Activated naive CD4-positive, alpha-beta T cell treated with anti-CD3 and anti-CD28 coated beads, Interleukin-2, amount 10 ng/mL, durations not matched to agents 7 days and 5 days (primary cell): ENCODE measurements at places on chromosomes 5 and 9.

- no peak for DNase-seq
Observed at GRCh38 chr9:35618325-35618727, at the start of gene CD72. Gene CD72 (minus strand): TSS chr9:35618413. CDS start chr9:35618303, 110 bp downstream.

DNA sequence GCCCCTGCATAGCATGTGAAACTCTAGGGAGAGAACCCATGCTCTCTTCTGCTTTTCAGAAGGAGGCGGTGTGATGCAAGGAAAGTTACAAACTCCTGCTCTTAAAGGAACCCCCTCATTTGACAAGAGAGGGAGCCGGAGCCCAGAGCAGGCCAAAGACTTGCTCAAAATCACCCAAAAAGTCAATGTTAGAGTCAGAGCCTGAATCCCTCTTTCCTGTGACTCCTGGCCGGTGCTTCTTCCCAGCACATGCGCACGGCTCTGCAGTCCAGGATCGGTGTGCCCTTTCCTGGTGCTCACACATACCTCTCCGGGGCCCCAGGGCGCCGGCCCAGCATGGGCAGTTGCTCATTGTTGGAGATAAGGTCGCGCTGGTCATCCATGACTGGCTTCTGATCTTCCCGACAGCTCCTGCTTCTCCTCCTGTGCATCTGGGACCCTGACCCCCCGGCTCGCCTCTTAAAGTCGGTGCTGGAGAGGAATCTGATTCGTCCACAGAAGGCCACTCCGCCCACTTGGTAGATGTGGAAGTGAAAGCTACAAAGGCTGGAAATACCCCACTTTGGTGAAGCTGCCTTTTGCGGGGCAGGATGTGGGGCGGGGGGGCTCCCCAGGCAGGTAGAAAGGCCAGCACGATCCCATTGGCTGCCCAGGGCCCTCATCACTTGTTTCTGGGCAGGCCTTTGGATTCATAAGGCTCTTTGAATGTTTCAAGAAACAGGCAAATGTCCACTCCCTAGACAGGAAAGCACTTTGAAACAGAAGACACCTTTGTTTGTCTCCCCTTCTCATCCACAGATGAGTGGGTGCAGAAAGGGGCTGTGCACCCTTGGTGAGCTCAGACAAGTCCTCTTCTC, at the start of gene CD74:
Gene CD74 (minus strand): TSS at position 592 of the 857 bp plus-strand sequence. CDS start 161 bp downstream, at position 431.
- DNase-seq: peak; percentile 97

DNA sequence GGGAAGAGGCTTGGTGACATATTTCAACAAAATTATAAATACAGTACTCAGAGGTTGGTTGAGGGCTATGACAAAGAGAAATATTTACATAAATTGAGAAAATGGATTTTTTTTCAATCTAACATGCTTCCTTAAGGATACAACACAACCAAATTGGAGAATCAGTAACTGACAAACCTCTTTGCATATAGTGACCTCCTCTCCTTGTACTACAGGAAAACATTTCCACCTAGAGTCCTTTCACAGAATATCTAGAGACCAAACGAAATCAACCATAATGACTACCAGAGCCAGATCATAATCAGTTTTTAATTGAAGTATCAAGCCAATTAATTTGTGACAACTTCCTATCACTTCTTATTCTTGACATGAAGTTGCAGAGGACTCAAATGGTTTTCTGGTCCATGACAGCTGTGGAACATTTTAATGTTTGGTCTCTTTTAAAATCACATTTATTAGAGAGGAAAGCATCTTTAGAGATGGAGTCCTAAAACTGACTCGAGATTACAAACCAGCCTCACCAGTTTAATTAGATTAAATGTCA, 1636.5 kb upstream of the C9orf72 start:
- DNase-seq: no peak

- DNase-seq: no peak
Observed at GRCh38 chr5:84242286-84242685, 142.4 kb downstream of the EDIL3 start.

DNA sequence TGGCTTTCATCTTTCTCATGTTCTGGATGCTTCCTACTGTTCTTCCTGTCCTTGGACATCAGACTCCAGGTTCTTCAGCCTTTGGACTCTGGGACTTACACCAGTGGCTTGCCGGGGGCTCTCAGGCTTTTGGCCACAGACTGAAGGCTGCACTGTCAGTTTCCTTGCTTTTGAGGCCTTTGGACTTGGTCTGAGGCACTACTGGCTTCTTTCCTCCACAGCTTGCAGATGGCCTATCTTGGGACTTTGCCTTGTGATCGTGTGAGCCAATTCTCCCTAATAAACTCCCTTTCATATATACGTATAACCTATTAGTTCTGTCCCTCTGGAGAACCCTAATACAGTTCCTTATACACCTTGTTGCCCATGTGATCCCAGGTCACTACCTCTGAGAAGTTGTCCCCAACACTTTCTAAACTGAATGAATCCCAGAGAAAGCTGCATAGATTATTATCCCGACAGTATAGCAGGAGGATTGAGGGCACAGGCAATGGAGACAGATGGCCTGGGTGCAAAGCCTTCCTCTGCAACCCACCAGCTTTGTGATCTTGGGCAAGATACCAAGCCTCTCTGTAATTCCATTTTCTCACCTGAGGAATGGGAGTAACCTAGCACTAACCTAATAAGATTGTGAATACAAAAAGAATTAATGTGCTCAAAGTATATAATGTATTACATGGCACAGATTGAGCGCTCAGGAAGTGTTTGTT, 449.6 kb upstream of the BRINP1 start:
- DNase-seq: no peak

- DNase-seq: no peak
Observed at GRCh38 chr5:170438581-170438980, 49.4 kb upstream of the KCNMB1 start.

GRCh38 chr5:123124126-123124858, 35.3 kb downstream of the PRDM6 start:
- DNase-seq: no peak

DNA sequence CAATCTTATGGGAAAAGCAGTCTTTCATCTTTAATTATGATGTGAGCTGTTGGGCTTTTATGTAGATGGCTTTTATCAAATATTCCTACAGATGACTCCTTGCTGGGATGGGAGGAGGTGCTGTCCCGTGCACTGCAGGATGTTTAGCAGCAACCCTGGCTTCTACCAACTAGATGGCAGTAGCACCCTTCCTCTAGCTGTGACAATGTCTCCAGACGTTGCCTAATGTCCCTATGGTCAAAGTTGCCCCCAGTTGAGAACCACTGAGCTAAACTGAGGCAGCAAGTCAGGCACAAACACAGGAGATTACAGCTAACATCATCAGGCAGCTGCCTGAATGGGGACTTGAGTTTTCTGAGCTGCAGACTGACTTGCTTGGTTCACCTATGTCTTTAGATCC, 401.9 kb upstream of the PDE4D start:
- DNase-seq: no peak

GRCh38 chr5:141399555-141400258, 2.0 kb downstream of the PCDHGB5 start:
- DNase-seq: no peak

DNA sequence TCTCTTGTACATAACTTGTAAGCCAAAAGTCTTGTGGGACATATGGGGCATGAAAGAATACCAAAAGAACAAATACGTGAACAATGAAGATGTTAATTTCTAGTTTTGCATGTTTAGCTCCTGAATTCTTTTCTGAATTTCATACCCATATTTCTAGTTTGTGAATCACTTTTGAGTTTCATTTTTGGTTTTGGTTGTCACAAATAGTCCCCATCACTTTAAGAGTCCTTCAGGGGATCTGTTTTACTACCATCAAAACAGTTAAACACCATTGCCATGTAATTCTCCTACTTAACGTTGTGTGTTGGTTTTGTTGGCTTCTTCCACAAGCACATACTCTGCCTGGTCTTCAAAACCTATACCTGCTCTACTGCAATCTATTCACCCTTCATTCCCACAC, 27.0 kb downstream of the VCAN start:
- DNase-seq: no peak

DNA sequence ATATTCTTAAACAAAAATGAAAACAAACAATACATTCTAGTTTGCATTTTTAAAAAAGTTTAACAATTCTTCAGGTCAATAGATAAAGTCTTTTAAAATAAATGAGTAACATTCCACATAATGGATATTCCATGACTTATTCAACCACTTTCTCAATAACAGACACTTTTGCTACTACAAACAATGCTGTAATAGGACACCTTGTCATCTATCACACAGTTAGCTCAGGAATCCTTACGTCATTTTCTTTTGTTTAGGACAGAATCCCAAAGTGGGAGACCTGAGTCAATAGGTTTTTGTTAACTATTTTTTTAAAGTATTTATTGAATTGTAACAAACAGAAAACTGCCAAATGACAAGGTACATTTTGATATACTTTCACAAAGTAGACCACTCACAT, 72.5 kb downstream of the CEP120 start:
- no peak for DNase-seq

- no peak for DNase-seq
Observed at GRCh38 chr5:54713923-54714581, 196.5 kb downstream of the SNX18 start.

DNA sequence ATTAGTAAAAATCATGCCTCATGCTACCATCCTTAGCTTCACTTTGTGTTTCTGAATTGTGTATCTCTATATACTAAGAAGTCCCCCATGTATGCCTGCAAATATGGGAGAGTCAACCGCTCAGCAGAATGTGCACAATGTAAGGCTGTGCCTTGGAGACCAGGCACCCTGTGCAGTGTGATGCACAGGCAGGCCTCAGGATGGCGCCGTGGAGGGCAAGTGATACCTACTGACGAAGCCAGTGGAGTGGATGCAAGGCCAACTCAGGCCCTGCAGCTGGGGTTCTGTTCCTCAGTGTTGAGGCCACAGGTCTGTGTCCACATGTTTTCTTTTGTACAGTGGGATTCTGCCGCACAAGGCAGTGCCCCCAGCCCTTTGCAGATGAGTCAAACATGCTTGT, 28.4 kb downstream of the SYK start:
- no peak for DNase-seq

DNA sequence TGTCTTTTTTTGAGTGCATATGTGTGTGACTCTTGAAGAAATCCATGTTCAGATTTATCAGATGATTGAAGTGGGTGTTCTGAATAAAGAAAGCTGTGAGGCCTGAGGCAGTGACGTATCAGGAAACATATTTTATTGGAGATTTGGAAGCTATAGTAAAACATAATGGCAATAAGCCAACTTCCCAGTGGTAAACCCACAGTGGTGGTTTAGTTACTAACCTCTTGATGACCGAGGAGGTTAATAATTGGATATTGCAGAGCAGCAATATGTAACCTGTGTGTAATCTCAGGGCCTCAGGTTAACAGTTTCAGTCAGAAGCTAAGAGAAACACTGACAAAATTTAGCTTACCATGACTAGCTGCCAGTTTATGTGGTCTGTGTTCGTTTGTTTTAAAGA, 6.9 kb downstream of the RGMB start:
- DNase-seq: no peak

DNA sequence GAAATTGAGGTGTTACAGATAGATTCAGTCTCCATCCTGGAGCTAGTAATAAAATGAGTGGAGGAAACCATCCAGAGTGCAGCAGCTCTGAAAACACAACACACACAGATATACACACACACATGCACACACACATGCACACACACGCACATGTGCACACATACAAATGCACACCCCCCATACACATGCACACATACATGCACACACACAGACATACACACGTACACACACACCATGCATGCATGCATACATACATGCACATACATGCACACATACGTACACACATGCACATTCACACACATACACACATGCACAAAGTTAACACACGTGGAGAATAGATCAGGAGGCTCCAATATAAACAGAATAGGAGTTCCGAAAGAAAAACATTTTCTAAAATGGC, 21.0 kb upstream of the OBP2B start:
- no peak for DNase-seq

DNA sequence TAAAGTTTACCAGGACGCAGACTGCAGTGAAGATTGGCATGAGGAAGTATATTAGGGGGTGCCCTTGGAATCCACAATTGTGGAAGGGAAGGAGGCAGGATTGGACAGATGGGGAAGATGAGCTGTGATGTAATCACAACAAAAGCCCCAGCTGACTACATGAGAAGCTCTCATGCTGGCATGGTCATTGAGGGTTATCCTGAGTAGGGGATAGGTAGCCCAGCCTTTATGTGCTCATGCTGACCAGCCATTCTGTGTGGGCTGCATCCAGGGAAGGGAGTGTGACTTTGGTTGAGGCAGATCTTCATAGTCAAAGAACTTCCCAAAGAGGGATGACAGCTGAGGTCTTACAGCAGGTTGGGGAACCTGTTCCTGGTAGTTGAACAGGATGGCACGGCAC, 52.0 kb upstream of the RANBP6 start:
- DNase-seq: no peak

GRCh38 chr9:71737455-71737854, 30.9 kb downstream of the CEMIP2 start:
- no peak for DNase-seq

GRCh38 chr5:2797981-2798380, 46.5 kb upstream of the IRX2 start:
- no peak for DNase-seq

GRCh38 chr9:126061575-126061974, 265.1 kb upstream of the MVB12B start:
- DNase-seq: no peak

GRCh38 chr9:112544477-112544876, 57.9 kb downstream of the KIAA1958 start:
- no peak for DNase-seq

GRCh38 chr5:108917596-108917995, 169.9 kb downstream of the FER start:
- no peak for DNase-seq

GRCh38 chr5:134592141-134592746, 40.4 kb downstream of the SAR1B start:
- DNase-seq: no peak

GRCh38 chr9:70480405-70480980, 66.0 kb upstream of the KLF9 start:
- DNase-seq: no peak

DNA sequence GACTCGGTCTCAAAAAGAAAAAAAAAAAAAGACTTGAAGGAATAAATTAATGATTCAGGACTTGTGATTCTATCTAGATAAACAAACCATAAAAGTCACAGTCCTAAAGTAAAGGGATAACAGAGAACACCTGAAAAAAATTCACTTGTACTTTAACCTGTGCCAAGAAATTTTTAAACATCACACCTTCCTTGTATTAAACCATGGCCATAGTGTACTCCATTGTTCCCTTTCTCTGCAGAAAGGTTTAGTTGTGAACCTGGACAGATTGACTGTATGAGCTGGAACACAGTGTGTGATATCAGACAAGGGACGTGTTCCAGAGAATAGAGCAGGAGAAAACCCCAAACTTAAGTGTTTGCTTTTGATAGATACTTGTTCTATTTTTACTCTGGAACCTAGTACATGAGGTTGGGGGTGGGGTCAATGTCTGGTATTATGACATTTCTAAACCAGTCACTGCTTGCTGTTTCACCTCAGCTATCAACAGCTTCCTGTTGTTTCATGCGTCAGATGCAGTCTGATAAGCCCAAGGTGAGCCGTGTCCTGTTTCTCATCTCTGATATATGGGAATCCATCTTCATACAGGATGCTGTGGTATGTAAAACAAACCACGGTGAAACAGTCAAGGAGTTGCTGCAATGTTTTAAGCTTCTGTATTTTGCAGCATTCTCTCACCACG, 62.5 kb upstream of the ITGA1 start:
- peak; percentile 84 for DNase-seq

GRCh38 chr5:94505327-94506068, 112.9 kb downstream of the KIAA0825 start:
- DNase-seq: no peak
